ENCODE measurements at places on chromosomes 7 and 10. TPM values are rescaled to one million over a fixed set of nuclear protein-coding genes. Genes with fewer than 3 reads are reported as not detected.

DNA sequence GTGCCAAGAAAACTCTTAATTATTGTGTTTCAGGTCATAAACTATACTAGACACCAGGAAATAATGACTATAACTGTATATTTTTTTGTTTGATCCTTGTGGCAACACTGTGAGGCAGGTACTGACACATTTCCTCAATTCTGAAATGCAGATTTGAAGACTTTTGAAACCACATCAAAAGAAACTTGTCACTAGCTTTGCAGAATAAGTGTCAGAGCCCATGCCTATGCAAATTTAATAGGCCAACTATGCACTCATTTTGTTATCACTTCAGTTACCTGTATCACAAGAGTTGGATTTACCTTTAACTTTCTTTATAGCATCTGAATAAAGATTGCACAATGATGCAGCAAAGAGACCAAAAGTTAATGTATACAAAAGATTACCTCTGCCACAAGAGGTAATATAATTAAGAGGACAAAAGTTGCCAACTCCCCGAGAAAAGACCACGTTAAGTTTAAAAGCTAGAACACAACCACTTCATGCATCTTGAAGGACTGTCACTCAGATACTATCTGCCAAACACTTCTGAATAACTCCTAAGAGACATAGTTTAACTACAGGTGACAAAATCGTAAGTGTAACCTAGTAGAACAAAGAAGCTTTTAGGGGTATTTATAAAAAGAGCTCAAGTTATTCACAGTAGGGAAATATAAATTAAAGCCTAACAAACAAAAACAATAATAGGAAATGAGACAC, 80.5 kb downstream of the ELAPOR2 start:
- peak; percentile 45 for DNase-seq

Gene CYP26A1
- not detected for total RNA-seq

DNA sequence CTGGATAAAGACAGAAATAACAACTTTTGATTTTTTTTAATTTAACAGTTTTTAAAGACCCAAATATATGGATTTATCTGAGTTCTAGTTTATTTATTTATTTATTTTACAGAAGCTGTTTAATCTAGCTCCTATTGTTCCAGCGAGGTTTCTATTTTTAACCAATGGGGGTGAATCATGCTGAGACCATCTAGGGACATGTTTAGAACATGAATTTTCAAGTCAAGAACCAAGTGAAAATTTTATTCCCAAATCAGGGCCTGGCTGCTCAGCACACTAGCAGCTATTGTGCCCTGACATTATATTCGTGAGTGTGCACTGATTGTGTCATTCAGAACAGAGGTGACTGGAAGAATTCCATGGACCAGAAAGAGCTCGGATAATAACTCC, 24.6 kb upstream of the MPP7 start:
- no peak for DNase-seq

- no peak for DNase-seq
Measured at GRCh38 chr7:38584443-38585210, 46.5 kb downstream of the AMPH start.

Gene ANK3
- 34.8 TPM for total RNA-seq

- no peak for DNase-seq
Measured at GRCh38 chr10:87751274-87751673, 66.8 kb downstream of the ATAD1 start.

Data from stomach (tissue), 19 donors.